ENCODE measurements at places on chromosomes 6 and 20.

- DNase-seq: no peak
Observed at GRCh38 chr6:163543321-163543720, 128.8 kb downstream of the QKI start.

DNA sequence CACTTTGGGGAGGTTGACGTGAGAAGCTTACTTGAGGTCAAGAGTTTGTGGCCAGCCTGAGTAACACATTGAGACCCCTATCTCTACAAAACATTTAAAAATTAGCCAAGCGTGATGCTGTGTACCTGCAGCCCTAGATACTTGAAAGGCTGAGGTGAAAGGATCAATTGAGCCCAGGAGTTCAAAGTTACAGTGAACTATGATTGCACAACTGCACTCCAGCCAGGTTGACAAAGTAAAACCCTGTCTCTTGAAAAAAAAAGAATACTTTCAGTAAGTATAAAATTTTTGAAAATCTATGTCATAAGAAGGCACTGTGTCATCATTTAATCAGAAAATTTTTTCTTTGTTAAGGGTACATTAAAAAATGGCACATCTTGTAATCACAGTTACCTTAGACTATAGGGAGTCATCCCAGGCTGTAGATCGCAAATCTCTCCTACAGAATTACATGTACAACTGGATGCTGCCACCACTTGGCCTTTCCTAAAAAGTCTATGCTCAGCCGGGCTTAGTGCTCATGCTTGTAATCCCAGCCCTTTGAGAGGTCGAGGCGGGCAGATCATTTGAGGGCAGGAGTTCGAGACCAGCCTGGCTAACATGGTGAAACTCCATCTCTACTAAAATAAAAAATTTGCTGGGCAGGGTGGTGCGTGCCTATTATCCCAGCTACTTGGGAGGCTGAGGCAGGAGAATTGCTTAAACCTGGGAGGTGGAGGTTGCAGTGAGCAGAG lies 17.0 kb upstream of the MRS2 start:
- DNase-seq: no peak

DNA sequence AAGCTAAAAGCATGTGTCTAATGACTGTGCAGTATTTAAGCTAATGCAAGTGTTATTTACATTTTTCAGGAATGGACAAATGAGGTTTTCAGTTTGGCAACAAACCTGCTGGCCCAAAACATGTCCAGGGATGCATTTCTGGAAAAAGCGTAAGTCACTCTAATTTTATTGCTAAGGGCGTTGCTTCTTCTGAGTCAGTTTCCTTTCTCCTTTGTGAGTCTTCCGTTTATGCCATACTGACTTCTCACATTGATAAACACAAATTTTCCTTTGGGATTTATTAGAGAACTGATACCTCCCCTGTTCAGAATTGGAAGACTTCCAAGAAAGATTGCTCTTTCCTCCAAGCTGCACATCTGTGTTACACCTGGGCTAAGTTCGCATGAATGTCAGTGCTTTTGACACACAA lies 422.9 kb upstream of the PLCB4 start:
- no peak for DNase-seq

DNA sequence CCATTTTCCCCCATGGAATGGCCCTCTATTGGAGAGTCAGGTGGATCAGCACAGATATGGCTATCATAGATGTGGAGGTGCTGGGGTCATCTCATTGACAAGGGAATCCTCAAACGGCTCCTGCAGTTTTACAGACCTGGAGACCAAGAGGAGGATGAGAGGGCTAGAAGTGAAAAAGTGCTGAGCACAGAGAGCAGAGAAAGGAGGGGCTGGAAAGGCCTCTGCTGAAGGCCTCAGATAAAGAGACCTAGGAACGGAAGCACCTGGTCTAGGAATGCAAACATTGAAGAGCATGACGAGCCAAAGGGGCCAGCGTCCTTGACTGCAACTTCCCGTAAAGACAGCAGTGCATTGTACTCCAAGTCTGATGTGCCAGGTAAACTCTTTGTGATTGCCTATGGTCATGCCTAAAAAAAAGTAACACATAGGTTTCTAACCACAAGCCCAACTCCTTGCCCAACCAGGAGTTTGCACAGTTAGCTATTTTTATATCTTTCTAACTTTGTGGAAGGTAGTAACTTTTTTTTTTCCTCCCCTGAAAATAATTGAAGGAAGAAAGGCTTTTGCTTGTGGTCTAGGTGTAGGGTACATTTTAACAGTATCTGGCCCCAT lies 15.2 kb downstream of the RSPH4A start:
- DNase-seq: no peak

DNA sequence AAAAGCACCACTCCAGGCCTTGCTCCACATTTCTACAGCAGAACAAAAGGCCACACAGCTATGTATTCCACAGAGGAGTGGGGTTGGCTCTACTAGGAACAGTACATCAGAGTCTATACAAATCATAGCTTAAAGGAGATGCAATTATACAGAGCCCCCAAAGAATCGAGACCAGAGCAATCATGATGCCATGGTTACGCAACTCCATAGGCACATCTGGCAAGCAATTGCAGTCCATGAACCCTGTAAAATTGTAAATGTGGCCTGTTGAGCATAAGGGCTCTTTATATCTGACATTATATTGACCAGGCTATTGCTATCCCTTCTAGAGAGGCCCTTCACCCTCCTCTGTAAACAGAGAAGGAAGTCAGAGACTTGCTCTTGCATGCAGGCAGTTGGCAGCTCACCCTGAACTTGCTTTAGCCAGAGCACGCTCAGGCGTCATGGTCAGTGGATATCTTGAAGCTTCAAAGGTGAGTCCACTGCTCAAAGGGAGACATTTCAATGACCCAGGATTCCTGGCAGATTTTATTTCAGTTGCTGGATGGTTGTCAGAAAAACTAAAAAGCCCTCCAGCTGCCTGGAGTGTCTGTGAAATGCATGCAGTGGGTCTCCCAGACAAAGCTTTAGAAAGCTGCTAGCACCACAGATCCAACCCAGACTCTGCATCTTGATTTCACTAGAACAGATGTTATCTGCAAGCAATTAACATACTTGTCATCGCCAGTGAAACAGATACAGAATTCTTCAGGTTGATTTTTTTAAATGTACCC lies 357.2 kb downstream of the CENPW start:
- no peak for DNase-seq

- DNase-seq: peak; percentile 37
Observed at GRCh38 chr20:16747291-16747811, 807 bp upstream of the OTOR start.

DNA sequence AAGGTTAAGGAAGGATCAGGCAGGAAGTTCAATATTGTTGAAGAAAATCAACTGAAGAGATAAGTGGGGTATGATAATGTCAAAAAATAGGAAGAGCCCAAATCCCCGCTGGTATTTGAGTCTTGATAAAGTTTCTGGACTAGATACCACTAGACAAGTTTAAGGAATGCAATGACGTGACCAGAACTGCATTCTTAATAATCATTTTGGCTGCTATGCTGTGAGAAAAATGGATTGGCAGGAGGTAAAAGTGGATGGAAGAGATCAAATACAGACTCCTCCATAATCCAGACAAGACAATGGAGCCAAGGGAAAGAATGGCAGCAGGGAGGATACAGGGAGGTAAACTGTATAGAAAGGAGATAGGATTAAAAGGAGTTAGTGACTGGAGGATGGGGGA lies 128.2 kb downstream of the COL12A1 start:
- DNase-seq: no peak

GRCh38 chr20:57869951-57870315 lies 160.1 kb upstream of the PMEPA1 start:
- DNase-seq: no peak

DNA sequence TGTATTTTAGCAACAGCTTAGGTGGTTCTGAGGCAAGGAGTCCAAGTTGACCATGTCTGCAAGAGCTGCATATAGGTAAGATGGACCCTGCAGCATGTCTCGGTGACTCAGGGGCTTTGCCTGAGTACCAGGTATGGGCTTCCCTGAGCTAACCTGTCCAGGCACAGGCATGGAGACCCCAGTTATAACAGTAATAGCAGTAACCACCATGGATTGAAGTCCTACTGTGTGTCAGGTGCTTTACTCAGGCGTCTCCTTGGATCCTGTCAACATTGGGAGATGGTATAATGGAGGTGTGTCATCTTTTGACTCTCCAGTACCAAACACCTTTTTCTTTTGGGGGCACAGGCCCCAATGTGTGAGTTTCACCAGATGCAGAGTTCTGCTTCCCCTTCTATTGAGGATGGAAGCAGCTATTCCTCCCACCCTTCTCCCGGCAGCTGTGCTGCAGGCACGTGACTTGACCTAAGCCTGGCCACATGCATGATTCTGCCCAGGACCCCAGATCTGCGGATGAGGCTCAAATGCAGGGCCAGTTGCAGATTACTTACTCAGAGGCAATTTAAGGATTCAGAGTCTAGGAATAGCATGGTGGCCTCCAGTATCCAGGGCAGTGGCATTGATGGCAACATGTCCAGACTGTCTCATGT lies 13.8 kb downstream of the TREM1 start:
- no peak for DNase-seq

GRCh38 chr6:924661-925060 lies 231.7 kb upstream of the EXOC2 start:
- DNase-seq: no peak

GRCh38 chr20:62066339-62066982 lies 780 bp upstream of the TAF4 start:
- peak; percentile 78 for DNase-seq

GRCh38 chr20:32510601-32511357 lies 74.4 kb downstream of the NOL4L start:
- DNase-seq: peak; percentile 60

GRCh38 chr20:59809630-59810448 lies 123.6 kb downstream of the SYCP2 start:
- no peak for DNase-seq

DNA sequence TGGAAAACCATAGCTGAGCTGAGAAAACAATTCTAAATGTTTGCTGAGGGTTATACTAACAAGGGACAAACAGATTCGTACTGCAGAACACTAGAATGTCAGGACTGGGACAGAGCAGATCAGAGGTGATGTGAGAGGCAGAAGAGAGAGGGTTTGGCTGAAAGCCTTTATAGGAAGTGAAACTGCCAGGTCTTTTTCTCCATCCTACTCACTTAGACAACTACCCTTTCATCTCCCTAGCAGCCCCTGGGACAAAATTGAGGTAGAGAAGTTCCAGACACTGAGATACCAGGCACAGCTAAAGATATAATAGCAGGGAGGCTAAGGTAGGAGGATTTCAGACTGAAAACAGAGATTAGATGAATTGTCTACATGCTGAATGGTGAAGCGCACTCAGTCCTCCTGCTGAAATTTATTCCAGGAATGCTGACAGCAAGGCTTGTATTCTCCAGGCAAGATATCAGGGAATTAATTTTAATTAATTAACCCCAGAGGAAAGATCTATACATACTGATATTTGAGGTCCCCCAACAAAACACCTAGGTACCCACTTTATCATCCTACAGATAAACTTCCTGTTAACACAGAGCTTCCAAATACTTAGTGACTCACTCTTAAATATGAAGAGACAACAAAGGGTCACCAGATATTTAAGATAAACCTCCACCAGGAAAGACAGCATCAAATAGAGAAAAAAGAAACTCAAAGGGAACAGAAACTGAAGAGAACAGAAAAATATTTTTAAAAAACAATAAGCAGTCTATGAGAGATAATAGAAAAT lies 12.6 kb upstream of the EIF2S2 start:
- no peak for DNase-seq

DNA sequence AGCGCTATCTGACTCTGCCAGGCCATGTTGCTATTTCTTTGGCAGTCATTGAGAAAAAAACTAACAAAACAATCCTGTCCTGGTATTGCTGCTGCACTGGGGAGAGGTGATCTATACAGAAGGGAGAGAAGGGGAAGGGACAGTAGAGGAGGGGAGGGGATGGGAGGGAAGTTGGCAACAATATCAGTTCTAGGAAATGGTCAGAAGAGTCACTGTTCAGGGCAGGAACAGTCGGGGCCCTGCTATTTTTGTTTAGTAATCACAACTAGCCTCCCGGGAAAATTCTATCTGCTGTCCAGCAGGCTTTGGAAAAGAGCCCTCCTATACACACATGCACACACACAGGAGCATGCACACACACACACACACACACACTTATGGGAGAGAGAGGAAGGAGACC lies 142.3 kb upstream of the CARMIL1 start:
- DNase-seq: no peak
